ENCODE measurements at places on chromosomes 11 and 22. TPM values are rescaled to one million over a fixed set of nuclear protein-coding genes. Genes with fewer than 3 reads are reported as not detected.

GRCh38 chr11:5625281-5625680 lies 480 bp downstream of the TRIM34 start:
- no peak for DNase-seq

GRCh38 chr22:28480000-28480715 lies 199.5 kb downstream of the TTC28 start:
- DNase-seq = peak; percentile 62

DNA sequence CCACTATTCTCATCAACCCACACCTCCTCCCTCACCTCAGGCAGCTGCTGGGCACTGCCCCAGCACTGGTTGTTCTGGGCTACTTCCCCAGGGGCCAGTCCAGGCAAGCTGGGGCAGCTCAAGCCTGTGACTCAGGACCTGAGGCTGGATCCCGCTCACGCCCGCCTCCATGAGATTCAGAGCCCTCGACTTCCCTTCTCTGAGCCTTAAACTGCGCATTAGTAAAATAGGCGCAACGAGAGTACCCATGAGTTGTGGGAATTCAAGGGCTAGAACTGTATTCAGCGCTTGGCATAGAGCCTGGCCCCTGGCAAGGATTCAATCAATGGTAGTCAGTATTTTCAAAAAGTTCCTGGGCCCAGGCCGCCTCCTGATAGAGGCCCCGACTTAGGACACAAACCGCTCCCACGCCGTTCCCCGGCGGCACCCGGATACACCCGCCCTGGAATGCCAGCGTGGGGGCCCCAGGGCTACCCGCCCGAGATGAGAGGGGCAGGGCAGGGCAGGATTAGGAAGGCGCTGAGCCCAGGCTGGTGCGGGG lies 723 bp upstream of the CD82 start:
- DNase-seq = no peak

DNA sequence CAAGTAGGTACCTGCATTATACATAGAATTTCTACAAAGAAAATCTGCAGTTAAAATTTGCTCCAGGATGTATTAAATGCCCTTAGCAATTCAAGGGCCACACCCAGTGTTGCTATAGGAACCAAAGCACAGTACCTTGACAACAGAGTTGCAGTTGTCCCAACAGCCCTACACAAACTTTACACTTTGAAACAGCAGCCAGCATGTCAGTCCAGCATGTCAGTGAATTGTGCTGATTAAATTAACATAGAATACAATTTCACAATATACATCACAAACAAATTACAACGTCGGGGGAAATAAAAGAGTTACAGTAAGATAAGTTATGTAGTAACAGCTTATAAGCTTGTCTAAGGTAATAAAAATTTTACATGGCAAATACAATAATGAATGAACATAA lies 389.2 kb downstream of the SOX6 start:
- DNase-seq = no peak

DNA sequence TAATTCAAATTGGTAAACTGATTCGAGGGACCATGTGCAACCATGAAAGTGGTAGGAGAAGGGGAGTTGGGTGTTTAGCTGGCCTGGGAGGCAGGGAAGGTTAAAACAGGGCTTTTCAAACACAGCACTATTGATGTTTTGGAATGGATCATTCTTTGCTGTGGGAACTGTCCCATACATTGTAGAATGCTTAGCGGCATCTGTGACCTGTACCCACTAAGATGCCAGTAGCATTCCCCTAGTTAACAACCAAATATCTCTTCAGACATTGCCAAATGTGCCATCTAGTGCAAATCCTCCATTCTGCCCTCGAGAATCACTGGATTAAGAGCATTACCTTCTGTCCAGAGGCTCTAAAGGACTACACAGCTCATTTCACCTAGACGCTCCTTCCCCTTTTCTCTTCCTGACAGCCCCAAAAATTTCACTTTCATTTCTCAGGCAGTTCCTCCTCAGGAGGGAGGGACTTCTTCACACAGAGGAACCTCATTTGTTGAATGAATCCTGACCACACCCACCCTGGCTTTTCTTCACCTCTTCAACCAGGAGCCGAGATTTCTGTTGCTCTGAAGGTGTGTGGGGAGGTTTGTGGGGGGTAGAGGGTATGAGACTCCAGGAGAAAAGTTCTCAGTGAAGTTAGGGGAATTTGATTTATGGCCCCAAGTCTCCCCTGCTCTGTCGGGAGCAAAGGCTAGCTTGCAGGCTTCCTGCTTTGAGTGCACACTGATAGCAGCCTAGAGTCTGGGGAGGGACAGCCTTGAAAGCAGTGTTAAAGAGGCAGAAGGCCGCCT lies at the start of gene TRIM34:
Gene TRIM34 (plus strand): TSS at position 513 of the 791 bp plus-strand sequence. CDS start 7,331 bp downstream, outside the sequence.
- peak; percentile 68 for DNase-seq

GRCh38 chr11:79206951-79207350 lies 233.9 kb downstream of the TENM4 start:
- DNase-seq = no peak

- no peak for DNase-seq
Observed at GRCh38 chr11:117851106-117851505, 25.4 kb downstream of the FXYD6 start.

DNA sequence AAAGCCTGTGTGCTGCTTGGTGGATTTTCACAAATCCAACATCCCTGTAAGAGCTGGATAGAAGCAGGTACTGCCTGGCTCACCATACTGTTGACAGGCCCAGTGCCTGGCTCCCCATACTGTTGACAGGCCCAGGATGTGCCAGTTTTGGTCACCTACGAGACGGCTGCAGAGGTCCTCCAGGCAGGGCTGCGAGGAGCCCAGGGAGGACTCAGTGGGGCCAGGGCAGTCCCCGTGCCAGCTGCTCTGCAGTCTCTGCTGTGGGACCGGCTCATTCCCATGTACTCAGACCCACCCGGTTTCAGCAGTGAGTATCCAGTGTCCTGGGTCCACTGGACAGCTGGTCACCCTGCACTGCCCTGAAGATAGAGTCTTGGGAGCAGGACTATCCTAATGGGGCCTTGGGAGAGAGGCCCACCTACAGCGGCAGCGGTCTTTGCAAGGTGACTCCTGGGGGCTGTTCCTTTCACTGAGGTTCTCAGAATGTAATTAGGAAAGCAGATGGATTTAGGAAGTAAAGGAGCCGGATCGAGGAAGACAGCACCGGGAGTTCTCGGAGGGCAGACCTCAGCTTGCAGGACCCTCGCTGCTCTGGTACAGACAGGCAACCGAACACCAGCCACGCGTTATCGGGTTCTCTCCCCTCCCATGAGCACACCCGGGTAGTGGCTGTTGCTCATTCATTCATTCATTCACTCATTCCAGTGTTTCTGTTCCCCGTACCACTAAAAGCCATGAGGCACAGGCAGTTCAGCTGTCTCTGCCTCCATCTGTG lies 106.1 kb downstream of the CTTN start:
- DNase-seq = no peak

GRCh38 chr11:32932196-32932595 lies 39.6 kb downstream of the QSER1 start:
- DNase-seq = no peak

DNA sequence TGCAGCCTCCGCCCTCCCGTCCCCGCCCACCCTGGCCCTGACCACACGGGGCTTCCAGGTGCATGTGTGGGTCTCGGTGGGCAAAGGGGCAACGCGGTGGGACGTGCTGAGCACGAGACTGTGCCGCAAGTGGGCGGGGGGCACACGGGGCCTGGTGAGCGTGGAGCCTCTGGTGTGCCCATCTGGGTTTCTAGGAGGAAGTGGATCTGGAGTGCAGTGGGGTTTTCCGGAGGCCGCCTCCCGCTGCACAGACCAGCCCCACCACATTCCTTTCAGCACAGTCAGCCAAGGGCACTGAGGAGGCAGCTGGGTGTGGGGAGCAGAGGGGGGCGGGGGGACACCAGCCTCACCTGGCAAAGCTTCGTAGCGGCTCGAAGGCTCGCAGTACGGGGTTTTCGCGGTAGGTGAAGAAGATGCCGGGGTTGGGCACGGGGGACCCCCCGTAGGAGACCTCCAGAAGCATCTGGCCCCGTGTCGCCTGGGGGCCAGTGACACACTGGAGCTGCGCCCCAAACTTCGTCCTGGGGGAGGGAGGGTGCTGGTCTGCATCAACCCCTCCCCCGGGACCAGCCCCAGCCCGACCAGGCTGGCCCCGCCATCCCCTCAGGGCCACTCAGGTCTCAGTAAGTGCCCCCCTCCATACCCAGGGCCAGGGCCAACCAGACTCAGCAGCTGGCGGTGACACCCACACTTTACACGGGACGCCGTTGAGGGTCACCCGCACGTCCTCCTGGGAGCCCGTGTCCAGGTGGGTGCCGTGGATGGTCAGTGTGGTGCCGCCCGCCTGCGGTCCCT lies 12.4 kb upstream of the MAPK11 start:
- DNase-seq = no peak

- DNase-seq = no peak
Observed at GRCh38 chr22:49540084-49540912, 287.4 kb downstream of the BRD1 start.

GRCh38 chr11:63667995-63668795 lies 3.0 kb downstream of the ATL3 start:
- DNase-seq = no peak

DNA sequence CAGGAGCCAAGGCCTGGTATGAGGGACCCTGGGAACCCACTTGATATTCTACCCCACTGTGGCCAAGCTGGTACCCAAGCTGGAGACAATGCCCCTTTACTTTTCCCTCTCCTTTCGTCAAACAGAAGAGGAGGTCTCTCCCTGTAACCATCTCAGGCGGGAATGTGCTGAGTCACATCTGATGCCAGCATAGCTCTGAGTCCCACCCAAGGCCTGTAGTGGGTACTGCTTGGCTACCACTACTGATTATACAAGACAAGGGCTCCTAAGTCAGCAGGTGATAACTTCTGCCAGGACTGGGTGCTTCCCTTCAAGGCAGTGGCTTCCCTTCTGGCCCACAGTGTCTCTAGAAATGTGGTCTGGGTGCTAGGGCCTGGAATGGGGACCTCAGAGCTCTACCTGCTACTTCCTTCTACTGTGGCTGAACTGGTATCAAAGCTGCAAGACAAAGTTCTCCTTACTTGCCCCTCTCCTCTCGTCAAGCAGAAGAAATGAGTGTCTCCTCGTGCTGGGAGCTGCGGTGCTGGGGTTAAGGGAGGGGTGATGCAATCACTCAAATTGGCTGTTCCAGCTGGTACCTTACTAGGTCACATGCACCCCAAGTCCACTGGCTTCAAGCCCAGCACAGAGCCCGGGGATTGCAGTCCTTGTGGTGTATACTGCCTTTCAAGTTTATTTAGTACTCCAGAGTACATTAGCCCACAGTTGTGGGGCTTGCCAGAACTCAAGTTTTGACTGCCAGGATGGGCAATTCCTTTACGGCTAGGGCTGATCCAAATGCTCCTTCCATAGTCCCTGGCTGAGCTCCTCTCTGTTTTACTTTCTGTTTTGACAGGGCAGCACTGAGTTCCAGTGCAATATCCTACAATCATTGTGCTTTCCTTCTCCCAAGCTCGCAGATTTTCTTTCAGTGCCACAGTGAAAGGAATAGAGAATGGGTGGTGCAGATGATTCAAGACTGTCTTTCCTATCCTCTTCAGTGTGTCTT lies 419.7 kb upstream of the CNTN5 start:
- no peak for DNase-seq

- no peak for DNase-seq
Observed at GRCh38 chr11:28466506-28466905, 358.3 kb downstream of the METTL15 start.

GRCh38 chr11:38593649-38594048 lies 1995.6 kb upstream of the RAG2 start:
- DNase-seq = no peak

- no peak for DNase-seq
Observed at GRCh38 chr11:66471142-66471541, 4.4 kb downstream of the PELI3 start.

OR2AG1 gene
- 0.05 TPM for polyA plus RNA-seq

MS4A4E gene
- polyA plus RNA-seq = 1.1 TPM

GDPD4 gene
- polyA plus RNA-seq = 0.14 TPM

TMA7B gene
- polyA plus RNA-seq = 0.22 TPM

Measured in right lung (tissue), 10 donors.